Spinal cord (tissue), 10 donors: ENCODE measurements at places on chromosomes 3 and 15.

- DNase-seq, result no peak
Observed at GRCh38 chr15:68666120-68666811, 87.5 kb downstream of the CORO2B start.

GRCh38 chr3:177770383-177771230 lies 573.3 kb upstream of the TBL1XR1 start:
- DNase-seq, result no peak

DNA sequence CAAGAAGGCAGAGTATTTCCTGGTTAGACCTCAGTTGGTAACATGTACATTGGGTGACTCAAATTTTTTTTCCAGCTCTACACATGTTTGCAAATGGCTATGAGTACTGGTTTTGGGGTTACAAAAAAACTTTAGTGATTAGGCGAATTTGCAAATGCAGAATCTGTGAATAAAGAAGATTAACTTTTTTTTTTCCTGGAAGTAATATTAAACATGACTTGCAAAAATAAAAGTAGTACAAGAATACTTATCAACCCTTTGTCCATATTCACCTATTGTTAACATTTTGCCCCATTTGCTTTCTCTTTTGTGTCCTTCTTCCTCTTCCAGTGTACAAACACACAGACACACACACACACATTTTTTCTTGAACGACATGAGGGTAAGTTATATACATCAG lies 47.6 kb upstream of the RYK start:
- DNase-seq, result no peak

GRCh38 chr3:34864011-34864410 lies 775.3 kb upstream of the ARPP21 start:
- no peak for DNase-seq

GRCh38 chr15:39878406-39878785 lies 41.7 kb downstream of the GPR176 start:
- DNase-seq, result no peak

DNA sequence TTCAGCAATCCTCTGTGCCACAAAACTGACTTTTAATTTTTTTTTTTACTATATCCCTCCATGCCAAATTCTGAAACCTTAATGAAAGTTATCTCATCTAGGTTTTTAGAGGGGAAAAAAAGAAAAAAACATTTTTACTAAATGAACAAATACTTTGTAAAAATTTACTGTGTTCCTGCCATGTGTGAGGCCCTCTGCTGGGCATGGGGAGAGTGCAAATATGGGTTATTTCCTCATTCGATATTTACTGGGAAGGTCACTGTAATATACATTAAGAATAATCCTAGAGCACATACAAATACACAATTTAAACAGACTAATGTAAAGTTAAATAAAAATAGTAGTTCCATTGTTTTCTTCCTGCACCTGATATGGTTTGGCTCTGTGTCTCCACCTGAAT lies 215.0 kb downstream of the GRM7 start:
- DNase-seq, result no peak

GRCh38 chr3:86537171-86537570 lies 453.8 kb downstream of the VGLL3 start:
- no peak for DNase-seq

DNA sequence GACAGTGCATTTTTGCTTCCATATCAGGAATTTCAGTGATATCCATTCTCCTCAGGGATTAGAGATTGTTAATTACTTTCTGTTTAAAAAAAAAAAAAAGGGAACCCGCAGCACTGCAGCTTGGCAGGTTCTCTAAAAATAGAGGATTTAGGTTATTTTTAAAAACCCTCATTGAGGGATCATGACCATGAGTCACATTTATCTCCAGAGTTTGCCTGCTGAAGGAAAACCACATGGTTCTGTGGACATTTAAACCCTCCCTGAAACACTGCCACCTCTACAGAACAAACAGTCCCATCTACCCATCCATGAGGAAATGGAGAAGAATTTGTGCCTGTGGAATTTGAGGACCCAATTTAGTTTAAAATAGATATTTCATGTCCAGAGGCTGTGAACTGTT lies 66.2 kb upstream of the UBE2E1 start:
- no peak for DNase-seq

DNA sequence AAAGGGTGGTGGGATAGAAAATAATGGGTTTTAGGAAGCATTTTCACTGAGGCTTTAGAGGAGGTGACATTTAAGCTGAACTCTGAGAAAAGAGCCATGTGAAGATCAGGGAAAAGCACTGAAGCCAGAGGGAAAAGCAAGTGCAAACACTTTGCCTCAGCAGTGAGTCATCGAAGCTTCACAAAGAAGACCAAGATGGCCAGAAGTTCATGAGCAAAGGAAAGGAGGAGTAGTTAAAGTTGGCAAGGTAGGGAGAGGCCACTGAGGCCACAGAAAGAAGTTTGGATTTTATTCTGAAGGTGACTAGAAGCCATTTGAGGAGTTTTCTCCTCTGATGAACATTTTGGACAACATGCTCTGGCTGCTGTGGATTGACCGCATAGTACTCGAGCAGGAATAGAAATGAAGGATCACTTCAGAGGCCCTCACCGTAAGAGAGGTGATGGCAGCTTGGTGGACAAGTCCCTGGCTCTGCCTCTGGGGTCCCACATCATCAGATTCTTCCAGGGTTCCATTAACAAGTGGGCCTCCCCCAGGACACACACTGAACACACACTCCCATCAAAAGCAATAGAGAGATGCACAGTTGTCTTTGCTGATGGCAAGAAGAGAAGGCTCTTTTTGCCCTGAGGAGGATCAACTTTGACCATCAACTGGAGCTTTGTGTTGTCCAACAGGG lies 75.5 kb downstream of the TOP2B start:
- no peak for DNase-seq

DNA sequence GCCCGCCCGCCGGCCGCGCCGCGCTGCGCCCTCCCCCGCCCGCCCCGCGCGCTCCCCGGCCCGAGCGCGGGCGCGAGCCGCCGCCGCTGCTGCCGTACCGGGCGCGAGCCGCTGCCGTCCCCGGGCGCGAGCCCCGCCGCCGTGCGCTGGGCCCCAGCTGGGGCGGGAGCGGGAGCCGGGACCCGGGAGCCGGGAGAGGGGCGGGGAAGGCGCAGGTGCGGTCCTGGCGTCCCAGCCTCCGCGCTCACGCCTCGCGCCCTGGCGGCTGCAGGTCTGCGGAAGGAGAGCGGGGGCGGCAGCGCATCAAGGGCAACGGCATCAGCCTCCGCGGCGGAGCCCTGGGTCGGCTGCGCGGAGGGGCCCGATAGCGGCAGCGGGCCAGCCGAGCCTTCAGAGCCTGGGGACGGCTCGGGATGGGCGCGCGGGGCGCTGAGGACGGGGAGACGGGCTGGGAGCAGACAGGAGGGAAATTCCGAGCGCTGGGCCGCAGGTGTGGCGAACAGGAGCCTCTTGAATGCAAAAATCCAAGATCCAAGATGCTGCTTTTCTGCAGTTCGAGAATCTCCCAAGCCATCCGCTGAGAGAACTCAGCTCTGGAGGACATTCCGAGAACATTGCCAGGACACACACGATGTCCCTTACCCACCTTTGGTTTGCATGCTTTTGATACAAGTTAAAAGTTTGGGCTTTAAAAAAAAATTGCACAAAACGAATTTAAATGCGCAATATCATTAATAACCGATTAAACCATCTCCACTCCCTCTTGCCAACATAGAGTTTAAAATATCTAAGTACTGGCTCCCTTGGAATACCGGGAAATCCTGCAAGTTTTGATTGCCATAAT lies 251.1 kb downstream of the TJP1 start:
- DNase-seq, result no peak

GRCh38 chr3:83956431-83956830 lies 1002.4 kb upstream of the CADM2 start:
- DNase-seq, result no peak

GRCh38 chr3:138465925-138466324 lies 31.5 kb downstream of the ESYT3 start:
- DNase-seq, result no peak

- no peak for DNase-seq
Observed at GRCh38 chr15:61031532-61031931, 197.6 kb downstream of the RORA start.

DNA sequence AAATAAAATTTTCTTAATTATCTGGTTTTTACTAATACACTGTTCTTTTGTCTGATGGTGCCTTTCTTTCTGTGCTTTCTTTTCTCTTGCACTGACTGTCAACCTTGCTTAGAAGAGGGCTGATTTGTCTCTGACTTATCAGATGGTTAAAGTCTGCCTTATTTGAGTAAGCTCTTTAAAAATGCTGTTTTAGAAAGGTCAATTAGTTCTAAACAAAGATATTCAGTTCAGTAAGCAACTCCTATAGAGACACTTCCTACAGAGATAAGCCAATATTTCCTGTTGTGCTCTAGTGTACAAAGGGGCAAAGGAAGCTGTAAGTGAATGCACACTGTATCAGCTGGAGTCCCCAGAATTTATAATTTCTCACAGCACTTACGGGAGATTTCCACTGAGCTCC lies 153.4 kb upstream of the TSPAN3 start:
- DNase-seq, result no peak

DNA sequence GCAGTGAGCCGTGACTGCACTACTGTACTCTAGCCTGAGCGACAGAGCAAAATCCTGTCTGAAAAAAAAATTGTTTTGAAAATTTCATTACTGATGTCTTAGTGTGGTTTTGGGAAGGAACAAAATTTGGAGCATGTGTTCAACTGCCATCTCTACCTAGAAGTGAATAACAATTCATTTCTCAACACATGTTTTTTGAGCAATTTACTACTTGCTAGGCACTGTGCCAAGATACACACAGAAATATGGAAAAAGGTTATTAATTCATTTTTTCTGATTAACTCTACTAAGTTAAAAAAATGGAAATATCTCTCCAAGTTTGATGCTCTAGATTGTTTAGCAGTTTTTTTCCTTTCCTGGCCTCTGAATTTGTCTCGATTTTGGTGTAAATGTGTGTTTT lies 5.2 kb upstream of the TCF12 start:
- DNase-seq, result no peak

DNA sequence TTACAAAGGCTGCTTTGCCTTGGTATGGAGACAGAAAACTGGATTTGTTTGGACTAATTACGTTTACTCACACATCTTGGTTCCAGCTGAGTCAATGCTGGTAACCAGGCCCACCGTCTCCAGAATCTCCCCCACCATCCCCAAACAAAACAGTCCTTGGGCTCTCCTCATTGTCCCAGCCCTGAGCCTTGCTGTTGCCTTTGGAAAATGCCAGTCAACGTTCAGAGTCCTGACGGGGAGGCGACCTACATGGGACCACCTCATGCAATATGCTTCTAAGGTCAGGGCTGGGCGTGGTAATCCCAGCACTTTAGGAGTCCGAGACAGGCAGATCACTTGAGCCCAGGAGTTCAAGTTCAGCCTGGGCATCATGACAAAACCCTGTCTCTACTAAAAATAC lies 85.2 kb upstream of the IQSEC1 start:
- no peak for DNase-seq

GRCh38 chr15:96369825-96370621 lies 39.5 kb downstream of the NR2F2 start:
- DNase-seq, result no peak

DNA sequence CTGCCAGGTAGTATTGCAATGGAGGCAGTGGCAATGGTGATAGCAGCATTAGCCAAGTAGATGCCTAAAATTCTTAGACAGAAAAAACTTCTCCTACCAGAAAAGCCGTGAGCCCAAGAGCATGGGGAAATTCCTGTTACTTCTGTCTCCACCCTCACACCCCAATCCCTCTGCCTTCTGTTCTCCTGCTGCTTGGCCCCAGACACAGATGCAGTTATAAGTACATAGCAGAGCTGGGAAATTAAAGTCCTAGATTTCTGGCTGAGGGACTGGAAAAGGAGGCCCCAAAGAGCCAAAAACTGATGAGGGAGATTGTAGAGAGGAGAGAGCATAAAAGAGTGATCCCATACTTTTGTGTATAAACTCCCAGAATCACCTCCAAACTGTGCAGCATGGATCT lies 166.9 kb downstream of the SMAD6 start:
- no peak for DNase-seq

GRCh38 chr15:31473385-31474058 lies 146.9 kb downstream of the KLF13 start:
- no peak for DNase-seq

GRCh38 chr3:159765860-159766294 lies 222.8 kb upstream of the IL12A start:
- DNase-seq, result no peak

- DNase-seq, result no peak
Observed at GRCh38 chr3:52982839-52983238, 63.0 kb downstream of the SFMBT1 start.
